ENCODE measurements at places on chromosomes 16 and 17. TPM values are rescaled to one million over a fixed set of nuclear protein-coding genes. Genes with fewer than 3 reads are reported as not detected.

Gene GCGR
- 0.26 TPM for total RNA-seq

Gene SPEM1
- total RNA-seq = 0.33 TPM

DNA sequence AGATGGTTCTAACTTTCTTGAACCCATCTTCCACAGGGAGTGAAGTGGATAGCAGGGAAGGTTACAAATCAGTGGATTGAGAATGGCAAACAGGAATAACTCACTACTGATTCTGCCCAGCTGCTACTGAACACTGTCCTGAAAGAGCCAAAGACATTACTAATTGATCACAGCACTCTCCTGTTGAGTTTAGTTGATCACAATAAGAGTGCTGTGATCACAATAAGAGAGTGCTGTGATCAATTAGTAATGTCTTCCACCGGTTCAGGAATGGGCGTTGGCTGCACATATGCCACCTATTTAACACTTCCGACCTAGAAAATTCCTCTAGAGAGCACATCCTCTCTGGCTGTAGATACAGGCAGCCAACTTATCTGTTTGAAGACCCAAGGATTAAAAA is 11.4 kb downstream of the CFAP97D1 start:
- DNase-seq = peak; percentile 52

Gene BCL6B
- total RNA-seq = 4.9 TPM

- DNase-seq = no peak
These were observed 14.0 kb downstream of the SALL1 start for GRCh38 chr16:51137097-51137496.

- no peak for DNase-seq
These were observed 3.9 kb upstream of the NUPR1 start for GRCh38 chr16:28542646-28543045.

Gene SAMD14
- total RNA-seq = 4.8 TPM

Gene HIRIP3
- total RNA-seq = 18.5 TPM

DNA sequence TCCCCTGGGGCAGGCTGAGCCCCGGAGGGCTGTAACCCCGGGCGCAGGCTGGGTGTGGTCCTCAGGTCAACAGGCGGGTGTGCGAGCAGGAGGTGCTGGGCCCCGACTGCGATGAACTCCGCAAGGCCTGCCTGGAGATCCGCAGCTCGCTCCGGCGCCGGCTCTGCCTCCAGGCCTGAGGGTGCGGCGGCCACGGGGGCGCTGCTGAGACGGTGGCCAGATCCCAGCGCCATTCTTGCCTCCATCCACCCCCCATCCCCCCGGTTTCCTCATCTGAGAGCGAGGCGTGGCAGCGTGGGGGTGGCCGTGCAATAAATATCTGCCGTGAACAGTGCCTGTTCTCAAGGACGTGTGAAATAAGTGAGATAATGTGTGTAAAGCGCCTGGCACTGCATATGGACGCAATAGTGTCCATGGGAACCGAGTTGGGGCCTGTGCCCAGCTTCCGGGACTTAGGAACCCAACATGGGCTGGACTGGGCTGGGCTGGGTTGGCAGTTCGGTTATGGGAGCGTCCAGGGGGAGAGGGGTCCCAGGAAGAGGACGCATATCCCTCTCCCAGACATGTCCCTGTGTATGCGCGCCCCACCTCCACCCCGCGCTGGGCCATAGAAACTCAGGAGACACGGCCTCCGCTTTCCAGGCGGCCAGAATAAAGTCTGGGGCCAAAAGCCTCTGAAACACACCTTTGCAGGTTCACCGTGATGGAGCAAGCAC is 15.0 kb downstream of the ZNF213 start:
- DNase-seq = peak; percentile 84

DNA sequence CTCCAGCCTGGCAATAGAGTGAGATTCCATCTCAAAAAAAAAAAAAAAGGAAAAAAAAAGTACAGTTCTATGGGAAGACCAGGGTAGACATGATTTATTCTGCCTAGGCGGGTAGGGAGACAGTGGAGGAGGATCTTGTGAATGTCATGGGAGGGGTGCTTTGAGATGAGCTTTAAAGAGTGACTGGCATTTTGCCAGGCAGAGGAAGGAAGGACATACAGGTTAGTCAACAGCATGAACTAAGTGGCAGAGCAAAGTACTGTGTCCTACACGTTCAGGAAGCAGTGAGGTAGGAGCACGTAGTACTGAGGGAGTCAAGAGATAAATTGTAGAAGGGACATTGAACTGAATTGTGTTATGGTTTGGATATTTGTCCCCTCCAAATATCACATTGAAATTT is 451.5 kb downstream of the TOX3 start:
- no peak for DNase-seq

Gene ABCC6
- total RNA-seq = 1.1 TPM

DNA sequence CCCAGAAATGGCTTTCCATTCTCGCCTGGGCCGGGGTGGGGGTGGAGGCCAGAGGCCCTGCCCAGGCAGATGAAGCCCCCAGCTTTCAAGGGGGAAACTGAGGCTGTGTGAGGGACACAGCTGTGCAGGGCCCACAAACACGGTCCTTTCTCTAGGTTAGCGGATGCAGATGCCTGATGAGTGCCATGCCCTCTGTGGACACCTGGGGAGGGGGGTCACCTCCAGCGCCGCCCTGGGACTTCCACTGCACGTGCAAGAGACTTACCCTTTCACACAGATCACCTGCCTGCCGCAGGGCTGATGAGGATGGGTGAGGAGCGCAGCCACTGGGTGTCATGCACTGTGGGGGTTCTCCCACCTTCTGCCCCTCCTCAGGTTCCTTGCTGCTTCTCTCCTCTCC is 2.6 kb upstream of the ANTKMT start:
- no peak for DNase-seq

Gene SMIM36
- total RNA-seq = not detected

DNA sequence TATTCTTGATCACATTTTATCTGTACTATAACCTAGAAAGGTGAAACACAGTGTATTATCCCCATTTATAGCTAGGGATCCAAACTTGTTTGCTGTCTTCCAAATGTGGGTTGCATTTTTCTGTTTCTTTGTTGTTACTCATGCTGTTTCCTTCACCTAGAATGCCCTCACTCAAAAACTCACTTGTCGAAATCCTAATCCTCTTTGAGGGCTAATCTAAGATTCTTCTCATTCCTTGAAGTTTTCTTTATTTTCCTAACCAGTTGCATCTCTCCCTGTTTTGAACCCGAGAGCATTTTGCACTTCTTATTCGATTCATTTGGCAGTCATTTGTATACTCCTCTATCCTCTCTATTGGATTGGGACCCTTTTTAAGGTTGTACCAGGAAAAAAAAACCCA is 9.6 kb downstream of the CALCOCO2 start:
- no peak for DNase-seq

DNA sequence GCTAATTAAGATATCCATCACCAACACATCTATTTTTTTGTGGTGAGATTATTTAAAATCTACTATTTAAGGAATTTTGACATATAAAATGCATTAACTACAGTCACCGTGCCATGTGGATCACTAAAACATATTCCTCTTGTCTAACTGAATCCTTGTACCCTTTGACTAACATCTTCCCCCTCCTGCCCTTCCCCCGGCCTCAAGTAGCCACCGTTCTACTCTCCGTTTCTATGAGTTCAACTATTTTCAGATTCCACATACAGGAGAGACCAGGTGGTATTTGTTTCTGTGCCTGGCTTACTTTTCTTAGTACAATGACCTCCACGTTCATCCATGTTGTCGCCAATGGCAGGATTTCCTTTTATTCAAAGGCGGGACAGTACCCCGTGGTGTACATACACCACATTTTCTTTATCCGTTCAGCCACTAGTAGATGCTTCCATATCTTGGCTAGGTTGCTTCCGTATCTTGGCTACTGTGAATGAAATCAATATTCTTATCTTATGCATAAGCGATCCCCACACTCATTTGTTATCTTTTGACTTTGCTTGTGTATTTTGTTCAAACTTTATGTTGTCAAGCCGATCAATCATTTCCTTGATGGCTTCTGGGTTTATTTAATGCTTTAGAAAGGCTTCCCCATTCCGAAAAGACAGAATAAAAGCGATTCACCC is 134.7 kb downstream of the KCNJ12 start:
- DNase-seq = no peak

- peak; percentile 32 for DNase-seq
These were observed 19.6 kb upstream of the MFSD6L start for GRCh38 chr17:8818654-8819330.

DNA sequence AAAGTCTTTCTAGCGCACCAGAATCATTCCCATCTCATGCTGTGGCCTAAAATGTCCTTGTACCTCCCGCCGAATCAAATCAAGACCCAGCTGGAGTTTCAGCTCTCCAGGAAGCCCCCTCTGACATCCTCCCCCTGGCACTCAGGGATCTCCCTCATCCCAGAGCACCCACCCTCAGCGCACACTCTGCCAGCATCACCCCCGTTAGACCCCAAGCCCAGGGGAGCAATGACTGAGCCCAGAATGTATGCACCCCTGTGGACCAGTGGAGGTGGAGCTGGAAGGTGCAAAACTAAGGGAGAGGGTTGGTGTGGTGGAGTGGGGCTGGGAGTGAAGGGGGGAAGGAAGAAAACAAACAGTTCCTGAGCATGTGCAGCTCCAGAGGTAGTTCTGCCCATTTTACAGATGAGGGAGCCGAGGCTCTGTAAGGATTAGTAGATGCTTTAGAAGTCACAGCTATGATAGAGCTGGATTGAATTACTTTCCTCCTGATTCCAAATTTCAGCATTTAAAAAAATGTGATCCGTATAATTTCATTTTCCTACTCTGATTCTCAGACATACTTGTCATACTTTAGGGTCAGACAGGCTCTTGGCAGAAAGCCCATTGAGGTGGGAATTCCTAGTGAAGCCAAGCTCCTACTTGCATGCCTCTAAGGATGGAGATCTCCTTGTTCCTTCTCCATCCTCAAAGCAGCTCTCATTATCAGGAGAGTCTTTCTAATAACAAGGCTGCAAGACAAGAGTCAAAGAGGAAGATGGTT is 242.7 kb downstream of the KATNIP start:
- no peak for DNase-seq

GRCh38 chr16:27844826-27845225 is 218.7 kb downstream of the GSG1L start:
- peak; percentile 20 for DNase-seq

GRCh38 chr16:72291531-72291981 is 119.6 kb upstream of the PMFBP1 start:
- no peak for DNase-seq

DNA sequence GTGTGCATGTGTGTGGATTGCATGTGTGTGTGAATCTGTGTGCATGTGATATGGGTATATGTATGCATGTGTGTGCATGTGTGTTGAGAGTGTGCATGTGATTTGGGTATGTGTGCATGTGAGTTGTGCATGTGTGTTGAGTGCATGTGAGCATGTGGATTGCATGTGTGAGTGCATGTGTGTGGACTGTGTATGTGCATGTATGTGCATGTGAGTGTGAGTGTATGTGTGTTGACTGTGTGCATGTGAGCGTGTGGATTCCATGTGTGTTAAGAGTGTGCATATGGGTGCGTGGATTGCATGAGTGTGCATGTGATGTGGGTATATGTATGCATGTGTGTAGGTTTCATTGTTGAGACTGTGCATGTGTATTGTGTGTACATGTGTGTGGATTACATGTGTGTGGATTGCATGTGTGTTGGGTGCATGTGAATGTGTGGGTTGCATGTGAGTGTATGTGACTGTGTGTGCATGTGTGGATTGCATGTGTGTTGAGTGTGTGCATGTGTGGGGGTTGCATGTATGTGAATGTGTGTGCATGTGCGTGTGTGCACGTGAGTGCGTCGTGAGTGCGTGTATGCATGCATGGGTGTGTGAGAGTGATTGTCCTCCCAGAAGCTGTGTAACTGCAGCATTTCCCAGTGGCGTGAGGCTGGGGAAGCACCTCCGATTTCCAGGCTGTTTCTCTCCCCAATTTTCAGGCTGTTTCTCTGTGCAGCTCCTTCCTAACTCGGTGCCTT is 19.4 kb downstream of the C1QTNF1 start:
- DNase-seq = no peak

- no peak for DNase-seq
These were observed 8.3 kb upstream of the PSMD3 start for GRCh38 chr17:39972271-39972670.

Gene DNAH9
- total RNA-seq = 0.22 TPM

- DNase-seq = no peak
These were observed 5.1 kb upstream of the MT3 start for GRCh38 chr16:56584276-56584675.

DNA sequence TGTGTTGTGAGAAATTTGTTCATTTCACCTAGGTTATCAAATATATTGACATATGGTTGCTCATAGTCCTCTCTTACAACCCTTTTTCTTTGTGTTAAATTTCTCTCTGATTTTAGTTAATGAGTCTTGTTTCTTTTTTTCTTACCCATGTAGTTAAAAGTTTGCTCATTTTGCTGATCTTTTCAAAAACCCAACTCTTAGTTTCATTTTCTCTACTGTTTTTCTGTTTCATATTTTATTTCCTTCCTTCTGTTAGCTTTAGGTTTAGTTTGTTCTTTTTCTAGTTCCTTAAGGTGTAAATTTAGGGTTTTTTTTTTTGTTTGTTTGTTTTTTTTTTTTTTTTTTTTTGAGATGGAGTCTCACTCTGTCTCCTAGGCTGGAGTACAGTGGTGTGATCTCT is 42.4 kb downstream of the CEP112 start:
- no peak for DNase-seq

DNA sequence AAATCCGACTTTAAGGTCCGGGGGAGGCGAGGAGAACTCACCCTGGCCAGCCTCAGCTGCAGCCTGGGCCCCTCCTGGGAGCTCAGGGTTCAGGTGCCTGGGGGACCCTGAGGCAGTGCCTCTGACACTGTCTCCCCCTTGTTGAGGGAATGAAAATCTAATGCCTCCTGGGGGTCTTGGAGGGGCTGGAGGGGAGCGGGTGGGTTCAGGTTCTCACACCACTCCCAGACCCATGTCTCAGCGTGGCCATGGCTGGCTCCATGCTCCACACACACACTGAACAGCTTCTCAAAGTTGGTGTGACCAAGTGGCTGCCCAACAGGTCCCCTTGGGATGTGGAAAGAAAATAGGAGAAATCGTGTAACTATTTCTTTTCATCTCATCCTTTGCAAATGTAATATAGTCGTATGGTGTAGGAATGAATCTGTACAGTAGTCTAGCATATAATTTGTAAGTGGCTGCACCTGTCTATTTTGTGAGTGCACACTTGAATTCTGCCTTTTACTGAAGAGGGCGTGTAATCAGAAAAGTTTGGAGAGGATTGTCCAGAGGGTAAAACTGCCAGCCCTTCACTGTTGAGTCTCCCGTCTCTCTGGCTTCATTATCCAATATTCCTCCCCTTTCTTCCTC is 788 bp upstream of the PRCD start:
- no peak for DNase-seq

Gene MLKL
- total RNA-seq = 0.42 TPM

DNA sequence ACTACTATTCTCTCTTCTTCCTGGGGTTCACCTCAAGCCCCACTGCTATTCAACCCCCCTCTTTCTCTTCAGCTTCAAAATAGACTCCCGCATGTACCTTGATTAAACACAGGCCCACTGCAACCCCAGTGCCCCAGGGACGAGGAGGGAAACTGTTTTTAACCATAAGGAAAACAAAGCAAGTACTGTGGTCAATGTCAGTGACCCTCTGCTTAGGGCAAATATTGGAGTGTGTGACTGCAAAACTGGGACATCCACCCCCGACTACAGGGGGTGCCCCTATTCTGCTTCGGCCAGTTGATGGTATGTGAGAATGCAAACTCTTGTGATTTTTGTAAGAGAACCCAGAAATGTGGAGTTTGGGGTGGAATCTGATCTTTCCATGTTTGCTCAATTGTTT is 9.5 kb upstream of the PNPO start:
- DNase-seq = no peak

GRCh38 chr17:2905696-2906501 is 109.7 kb downstream of the RAP1GAP2 start:
- DNase-seq = no peak

- peak; percentile 70 for DNase-seq
These were observed 878 bp downstream of the TAOK1 start for GRCh38 chr17:29390851-29391631.

Gene CRHR1
- total RNA-seq = 0.52 TPM

Gene EFCAB5
- total RNA-seq = not detected
